ENCODE measurements at places on chromosomes 12 and 14. TPM values are rescaled to one million over a fixed set of nuclear protein-coding genes. Genes with fewer than 3 reads are reported as not detected.

The OR4K14 gene
- not detected for total RNA-seq

The YAF2 gene
- 71.3 TPM for total RNA-seq

DNA sequence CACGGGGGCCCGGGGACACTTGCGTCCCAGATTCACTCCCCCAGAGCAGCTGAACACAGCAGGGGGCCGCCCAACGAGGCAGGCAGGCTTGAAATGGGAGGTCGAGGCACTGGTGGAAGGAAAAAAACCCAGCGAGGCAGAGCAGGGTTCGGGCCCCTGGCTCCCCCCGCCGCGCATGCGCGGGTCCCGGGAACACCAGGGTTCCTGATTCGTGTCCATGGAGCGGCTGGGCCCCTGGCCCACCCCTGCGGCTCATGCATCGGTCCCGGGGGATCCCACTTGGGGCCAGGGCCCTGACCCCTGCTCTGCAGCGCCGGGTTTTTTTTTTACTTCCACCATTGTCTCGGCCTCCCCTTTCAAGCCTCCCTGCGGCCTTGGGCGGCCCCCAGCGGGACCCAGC is 321.5 kb downstream of the ALG10 start:
- no peak overlapping the region for H3K27ac ChIP-seq
- no peak overlapping the region for H3K4me3 ChIP-seq
- DNase-seq = no peak
- H3K27me3 ChIP-seq = no peaks in the 10 kb centered on the region

- H3K4me3 ChIP-seq = no peak overlapping the region
- no peaks in the 10 kb centered on the region for H3K4me1 ChIP-seq
- no peak overlapping the region for H3K27ac ChIP-seq
- no peak for DNase-seq
Measured at GRCh38 chr12:65720136-65721130, 103.8 kb upstream of the HMGA2 start.

GRCh38 chr12:31834150-31834549 is 105.3 kb upstream of the AMN1 start:
- H3K4me3 ChIP-seq = no peak overlapping the region
- H3K27ac ChIP-seq = no peak overlapping the region
- H3K27me3 ChIP-seq = no peaks in the 10 kb centered on the region
- peaks cover 11% of the 10 kb centered on the region for H3K4me1 ChIP-seq

DNA sequence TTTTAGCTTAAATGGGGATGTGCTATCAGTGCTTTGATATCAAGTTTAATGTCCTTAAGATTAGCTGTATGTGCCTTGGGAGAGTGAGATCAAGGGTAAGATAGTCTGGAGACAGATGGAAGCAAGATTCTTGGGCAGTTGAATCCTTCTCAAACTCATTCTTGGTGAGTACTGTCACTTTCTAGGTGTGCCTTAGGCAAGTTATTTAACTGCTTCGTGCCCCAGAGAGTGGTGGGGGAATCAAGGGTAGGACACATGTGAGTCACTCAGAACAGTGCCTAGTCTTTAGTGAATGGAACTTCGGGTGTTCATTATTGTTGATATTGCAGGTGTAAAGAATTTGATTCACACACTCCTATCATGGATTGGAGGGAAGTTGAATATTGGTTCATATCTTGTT is 803.7 kb downstream of the DIO2 start:
- no peak overlapping the region for H3K4me3 ChIP-seq
- no peak overlapping the region for H3K27ac ChIP-seq
- no peaks in the 10 kb centered on the region for H3K27me3 ChIP-seq
- H3K4me1 ChIP-seq = no peaks in the 10 kb centered on the region
- no peaks in the 10 kb centered on the region for H3K36me3 ChIP-seq

GRCh38 chr14:90132821-90133570 is 71.2 kb downstream of the KCNK13 start:
- H3K4me1 ChIP-seq = no peaks in the 10 kb centered on the region
- H3K4me3 ChIP-seq = no peak overlapping the region
- no peak overlapping the region for H3K27ac ChIP-seq
- H3K27me3 ChIP-seq = peaks cover 57% of the 10 kb centered on the region

The SPTLC2 gene
- total RNA-seq = 22.3 TPM

GRCh38 chr12:12070674-12071656 is at the start of gene BCL2L14:
BCL2L14 (plus strand) TSS chr12:12070939; CDS start chr12:12079306, 8,367 bp downstream.
- H3K4me1 ChIP-seq = peaks cover 16% of the 10 kb centered on the region
- peaks cover 4% of the 10 kb centered on the region for H3K36me3 ChIP-seq
- H3K27ac ChIP-seq = peak within 1 kb of the TSS; percentile 91
- peaks cover 7% of the 10 kb centered on the region for H3K27me3 ChIP-seq
- peak within 1 kb of the TSS; percentile 89 for H3K4me3 ChIP-seq
- peak; percentile 7 for DNase-seq

The ADCY4 gene
- 5.4 TPM for total RNA-seq

GRCh38 chr12:102568276-102568675 is 87.9 kb upstream of the IGF1 start:
- H3K27me3 ChIP-seq = no peaks in the 10 kb centered on the region
- H3K27ac ChIP-seq = no peak overlapping the region
- DNase-seq = no peak
- H3K4me3 ChIP-seq = no peak overlapping the region
- H3K4me1 ChIP-seq = no peaks in the 10 kb centered on the region
- no peaks in the 10 kb centered on the region for H3K36me3 ChIP-seq

- peaks cover 9% of the 10 kb centered on the region for H3K4me1 ChIP-seq
- peak; percentile 67 for DNase-seq
- no peaks in the 10 kb centered on the region for H3K27me3 ChIP-seq
Measured at GRCh38 chr14:76977793-76978720, 50.5 kb downstream of the IRF2BPL start.

DNA sequence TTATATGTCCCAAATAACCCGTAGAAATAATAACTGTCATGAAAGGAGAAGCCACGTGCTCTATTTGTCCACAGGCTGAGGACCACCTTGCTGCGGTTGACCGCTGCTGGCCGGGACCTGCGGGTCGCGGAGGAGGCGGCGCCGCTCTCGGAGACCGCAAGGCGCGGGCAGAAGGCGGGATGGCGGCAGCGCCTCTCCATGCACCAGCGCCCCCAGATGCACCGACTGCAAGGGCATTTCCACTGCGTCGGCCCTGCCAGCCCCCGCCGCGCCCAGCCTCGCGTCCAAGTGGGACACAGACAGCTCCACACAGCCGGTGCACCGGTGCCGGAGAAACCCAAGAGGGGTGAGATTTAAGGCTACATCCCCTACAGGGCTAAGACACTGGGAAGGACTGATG is 21.0 kb downstream of the RPGRIP1 start:
- no peaks in the 10 kb centered on the region for H3K36me3 ChIP-seq
- no peak overlapping the region for H3K27ac ChIP-seq
- H3K27me3 ChIP-seq = peaks cover 11% of the 10 kb centered on the region
- peak; percentile 9 for DNase-seq

Data from T-helper 17 cell (primary cell).